ENCODE measurements at places on chromosomes 1 and 21. TPM values are rescaled to one million over a fixed set of nuclear protein-coding genes. Genes with fewer than 3 reads are reported as not detected.

- no peak for DNase-seq
Observed at GRCh38 chr1:13513895-13514546, at the start of gene LRRC38. LRRC38 (minus strand) TSS chr1:13514003; CDS start chr1:13513593, 410 bp downstream.

DNA sequence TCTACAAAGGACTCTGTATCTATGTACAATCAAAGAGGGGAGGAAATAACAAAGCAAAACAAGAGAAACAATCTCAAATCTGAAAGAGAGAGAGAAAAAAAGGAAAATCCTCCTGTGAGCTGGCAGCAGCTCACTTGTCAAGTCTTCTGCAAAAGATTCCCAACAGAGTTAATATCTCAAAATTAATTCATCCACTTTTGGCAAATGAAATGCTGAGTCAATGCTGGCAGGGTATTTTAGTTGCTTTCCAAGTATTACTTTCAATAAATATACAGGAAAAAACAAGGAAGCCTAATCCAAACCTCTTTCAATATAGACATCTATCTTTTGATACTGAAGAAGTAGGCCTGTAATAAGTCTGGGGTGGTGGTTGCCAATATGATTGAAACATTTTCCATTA lies 613.9 kb upstream of the NEGR1 start:
- DNase-seq, result no peak

- no peak for DNase-seq
Observed at GRCh38 chr1:91501523-91501851, 836 bp downstream of the CDC7 start.

DNA sequence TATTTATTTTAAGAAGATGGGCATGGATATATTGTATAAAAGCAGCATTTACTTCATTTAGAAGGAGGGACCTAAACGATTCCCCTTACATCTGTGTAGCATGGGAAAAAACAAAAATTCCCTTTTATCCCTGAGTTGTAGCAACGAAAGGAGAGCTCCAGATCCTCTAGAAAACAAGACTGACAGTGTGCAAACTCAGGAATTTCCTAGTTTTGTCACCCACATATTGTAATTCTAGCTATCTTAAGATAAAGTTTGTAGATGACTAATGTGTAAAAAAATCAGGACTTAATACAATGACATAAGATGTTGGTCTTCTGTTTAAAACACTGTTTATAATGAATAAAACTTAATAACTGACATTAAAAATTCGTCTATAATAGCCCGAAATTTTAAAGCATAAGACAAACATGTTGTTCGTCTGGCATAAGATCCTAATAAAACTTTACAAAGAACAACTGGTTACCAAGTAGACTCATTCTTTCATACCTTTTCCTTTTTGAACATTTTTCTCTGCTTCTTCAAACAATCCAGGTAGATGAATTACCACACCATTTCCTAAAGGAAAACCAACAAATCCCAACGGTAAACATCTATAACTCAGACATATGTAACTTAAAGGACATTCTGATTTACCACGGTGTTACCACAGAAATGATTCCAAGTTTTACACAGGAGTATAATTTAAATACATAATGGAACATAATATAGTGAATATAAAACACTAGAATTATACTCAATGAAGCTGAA lies 15.2 kb downstream of the ADSS2 start:
- DNase-seq, result no peak

GRCh38 chr21:36587388-36587787 lies 107.5 kb upstream of the CLDN14 start:
- no peak for DNase-seq

DNA sequence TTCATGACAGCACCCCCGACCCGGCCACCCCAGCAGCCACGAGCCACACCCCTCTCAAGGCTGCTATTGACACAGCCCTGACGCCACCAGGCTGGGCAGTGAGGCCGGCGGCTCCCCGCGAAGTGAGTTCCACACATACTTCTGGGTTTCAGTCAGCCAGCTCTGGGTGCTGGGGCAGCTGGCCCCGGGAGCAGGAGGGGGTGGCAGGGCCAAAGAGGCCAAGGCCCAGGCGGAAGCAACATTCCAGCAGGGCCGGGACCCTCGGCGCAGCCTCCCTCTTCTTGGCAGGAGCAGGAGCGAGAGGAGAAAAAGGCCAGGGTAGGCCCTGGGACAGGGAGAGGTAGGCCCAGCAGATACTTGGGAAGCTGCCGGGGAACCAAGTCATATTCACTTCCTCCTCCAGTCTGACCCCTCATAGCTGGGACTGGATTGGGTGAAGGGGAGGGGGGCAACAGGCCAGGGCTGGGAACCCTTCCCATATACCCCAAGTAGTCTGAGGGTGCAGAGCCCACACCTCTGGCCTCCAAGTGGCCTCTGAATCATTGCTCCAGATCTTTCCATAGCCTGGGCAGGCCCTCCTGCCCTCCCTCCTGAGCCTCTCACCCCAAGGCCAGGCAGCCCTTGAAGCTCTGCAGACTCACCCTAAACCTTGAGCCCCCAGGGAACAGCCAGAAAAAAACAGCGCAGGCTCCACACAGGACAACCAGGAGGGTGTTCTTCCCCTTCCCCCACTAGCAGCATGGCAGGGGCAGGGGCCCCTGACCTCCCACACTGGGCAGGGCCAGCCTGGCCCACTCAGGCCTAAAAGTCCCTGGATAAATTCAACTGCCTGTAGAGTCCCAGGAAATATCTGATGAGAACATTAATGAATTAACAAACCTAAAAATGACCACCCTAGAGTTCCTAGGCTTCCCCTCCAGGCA lies 5.7 kb downstream of the HSPG2 start:
- DNase-seq, result no peak

DNA sequence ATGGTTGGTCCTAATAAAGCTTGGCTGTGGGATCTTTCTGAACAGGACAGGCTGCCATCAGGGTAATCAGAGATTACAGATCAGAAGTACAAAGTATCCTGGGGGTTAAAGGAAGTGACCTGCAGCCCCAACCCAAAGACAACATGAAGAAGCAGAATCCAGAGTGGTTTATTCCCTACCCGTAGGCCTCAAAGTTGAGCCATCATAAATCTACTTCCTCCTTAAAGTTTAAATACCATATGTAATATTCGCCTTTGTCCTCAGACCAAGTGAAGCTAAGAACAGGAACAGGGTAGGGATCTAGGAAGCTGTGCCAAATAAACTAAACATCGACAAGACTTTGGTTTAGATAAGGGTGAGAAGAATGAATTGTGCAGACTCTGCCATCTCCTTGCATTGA lies 15.9 kb upstream of the DHX9 start:
- DNase-seq, result no peak

GRCh38 chr21:43910460-43910859 lies 45.4 kb downstream of the AGPAT3 start:
- no peak for DNase-seq

- DNase-seq, result peak; percentile 92
Observed at GRCh38 chr1:28581531-28582247, 10.4 kb upstream of the RAB42 start.

DNA sequence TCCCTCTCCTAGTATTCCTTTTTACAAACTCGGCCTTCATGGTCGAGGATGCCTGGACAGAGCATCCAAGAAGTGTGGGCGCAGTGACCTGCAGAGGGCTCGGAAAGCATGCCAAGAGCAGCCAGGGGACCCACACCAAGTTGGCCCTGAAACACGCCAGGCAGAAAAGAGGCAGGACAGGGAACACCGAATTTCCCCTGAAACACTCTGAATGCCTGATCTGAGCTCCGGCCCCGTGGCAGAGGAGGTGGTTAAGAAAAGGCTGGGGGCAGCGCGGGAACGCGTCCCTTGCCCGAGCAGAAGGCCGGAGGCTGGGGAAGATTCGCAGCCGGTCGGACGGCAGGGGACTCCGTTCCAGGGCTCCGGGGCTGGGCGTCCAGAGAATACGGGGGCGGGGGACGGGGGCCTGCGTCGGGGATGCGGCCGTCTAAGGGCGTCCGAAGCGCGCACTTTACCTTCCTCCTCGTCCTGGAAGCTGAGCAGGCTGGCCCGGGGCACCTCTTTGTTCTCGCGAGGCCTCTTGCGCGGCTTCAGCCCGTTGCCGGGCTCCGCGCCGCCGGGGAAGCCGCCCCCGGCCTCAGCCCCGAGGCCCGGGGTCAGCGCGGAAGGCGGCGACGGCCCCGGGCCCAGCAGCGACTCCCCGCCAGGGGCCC lies 558 bp downstream of the PAXBP1 start:
- peak; percentile 28 for DNase-seq

DNA sequence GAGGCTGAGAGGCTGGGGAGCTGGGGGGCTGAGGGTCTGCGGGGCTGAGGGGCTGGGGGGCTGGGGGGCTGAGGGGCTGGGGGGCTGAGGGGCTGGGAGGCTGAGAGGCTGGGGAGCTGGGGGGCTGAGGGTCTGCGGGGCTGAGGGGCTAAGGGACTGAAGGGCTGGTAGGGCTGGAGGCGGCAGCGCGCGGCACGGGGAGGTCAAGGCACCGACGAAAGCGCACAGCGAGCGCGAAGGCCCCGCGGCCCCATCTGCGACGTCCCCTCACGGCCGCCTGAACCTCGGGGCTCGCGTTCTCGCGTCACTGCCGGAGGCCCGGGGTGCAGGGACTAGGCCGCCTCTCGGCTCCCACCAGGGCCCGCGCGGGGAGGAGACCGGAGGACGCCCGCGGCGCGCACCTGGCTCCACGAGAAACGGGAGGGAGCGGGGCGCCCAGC lies 356 bp downstream of the INTS11 start:
- no peak for DNase-seq

GRCh38 chr1:240152611-240153297 lies 61.1 kb downstream of the FMN2 start:
- no peak for DNase-seq

DNA sequence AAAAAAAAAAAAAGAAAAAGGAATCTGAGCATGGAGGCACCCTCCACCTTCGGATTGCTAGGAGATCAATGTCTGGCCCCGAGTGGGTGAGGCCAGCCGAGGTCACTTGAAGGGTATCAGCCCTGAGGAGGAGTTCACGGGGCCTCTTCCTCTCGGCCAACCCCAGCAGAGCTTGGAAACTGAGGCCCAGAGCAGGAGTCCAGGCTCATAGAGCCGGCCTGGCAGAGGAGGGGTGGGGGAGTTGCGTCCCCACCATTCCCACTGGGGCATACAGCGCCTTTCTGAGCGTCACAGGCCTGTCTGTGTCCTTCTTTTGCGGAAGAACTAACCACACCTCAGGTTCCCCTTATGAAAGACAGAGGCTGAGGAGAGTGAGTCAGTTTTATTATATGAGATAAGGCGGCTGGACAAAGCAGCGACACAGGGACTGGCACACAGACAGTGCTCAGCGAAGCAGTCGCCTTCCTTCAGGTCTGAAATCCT lies 17.1 kb upstream of the EPHA2 start:
- DNase-seq, result no peak

DNA sequence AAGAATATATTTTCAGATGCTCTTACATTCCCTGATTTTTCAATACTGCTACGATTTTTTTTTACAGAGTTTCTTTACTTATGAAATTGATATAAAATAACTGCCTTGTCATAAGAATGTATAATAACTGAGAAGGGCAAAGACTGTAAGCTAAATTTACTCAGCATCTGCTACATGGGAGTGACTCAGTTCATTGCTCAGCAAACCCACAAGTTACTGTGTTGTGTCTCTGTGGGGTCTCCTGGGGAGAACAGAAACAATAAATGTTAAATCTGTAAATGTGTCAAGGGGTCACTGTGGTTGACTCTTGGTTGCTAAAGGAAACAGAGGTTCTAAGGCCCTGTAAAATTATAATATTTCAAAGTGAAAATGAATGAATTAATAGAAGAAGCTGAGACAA lies 210.3 kb upstream of the CACYBP start:
- no peak for DNase-seq

GRCh38 chr1:214332946-214333798 lies 52.2 kb downstream of the SMYD2 start:
- DNase-seq, result peak; percentile 26

DNA sequence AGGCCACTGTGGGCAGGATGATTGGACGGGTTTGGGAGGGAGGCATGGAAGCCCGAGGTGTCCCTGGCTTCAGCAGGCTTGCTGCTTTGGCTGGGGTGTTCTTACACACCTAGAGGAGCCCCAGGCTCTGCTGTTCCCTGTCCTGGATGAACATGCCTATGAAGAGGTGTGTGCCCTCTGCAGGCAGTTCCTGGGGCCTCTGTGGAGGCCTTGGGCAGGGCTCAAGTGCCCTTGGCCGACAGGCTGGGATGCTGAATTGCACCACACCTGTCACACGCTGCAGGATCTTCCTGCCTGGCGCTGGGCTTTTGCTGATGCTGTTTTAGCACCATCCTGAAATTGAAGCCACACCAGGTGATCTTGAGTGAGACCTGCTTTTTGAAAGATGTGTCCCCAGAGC lies 415.0 kb upstream of the VAMP3 start:
- DNase-seq, result no peak

GRCh38 chr1:12305377-12305776 lies 75.5 kb downstream of the VPS13D start:
- peak; percentile 14 for DNase-seq

GRCh38 chr21:37008724-37009123 lies 2.2 kb downstream of the RIPPLY3 start:
- no peak for DNase-seq

GRCh38 chr1:56469640-56470371 lies 109.6 kb downstream of the PLPP3 start:
- DNase-seq, result no peak

DNA sequence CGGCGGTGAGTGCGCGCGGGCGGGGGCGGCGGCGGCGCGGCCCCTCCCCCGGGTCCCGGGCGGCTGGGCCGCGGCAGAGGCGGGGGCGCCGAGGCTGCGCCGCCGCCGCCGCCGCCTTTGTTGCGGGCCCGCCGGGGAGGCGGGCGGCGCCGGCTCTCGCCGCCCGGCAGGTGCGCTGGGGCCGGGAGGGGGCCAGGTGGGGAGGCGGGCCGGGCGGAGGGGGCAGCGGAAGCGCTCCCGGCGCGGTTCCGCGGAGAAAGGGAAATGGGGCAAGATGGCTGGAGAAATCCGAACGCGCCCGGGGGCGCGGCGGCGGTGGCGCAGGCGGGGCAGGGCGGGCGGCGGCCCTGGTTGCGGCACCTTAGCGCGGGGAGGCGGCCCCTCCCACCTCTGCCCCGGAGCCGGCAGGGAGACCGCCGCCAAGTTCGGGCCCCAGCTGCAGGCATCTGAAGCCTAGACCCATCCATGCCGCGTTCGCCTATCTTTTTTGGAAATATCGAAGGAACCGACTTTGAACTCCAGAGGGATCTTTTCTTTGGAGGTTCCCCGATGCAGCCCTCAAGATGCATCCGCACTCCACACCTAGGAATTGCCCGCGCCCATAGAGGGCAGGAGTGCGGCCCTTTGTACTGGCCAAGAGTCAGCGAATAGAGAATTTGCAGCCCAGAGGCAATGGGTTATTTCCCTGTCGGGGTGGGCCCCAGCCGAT lies 479 bp downstream of the POGK start:
- DNase-seq, result peak; percentile 24

GRCh38 chr1:5658340-5659316 lies 333.6 kb downstream of the NPHP4 start:
- no peak for DNase-seq

The CELSR2 gene
- 41.8 TPM for total RNA-seq

The AMY1C gene
- total RNA-seq, result not detected

The GTF2B gene
- total RNA-seq, result 69.7 TPM

The TMEM82 gene
- not detected for total RNA-seq

The HUNK gene
- total RNA-seq, result 9.4 TPM

The RIMS3 gene
- total RNA-seq, result 24.6 TPM
